Hypothalamus (tissue), 51 donors: ENCODE measurements at places on chromosomes 6 and 20.

DNA sequence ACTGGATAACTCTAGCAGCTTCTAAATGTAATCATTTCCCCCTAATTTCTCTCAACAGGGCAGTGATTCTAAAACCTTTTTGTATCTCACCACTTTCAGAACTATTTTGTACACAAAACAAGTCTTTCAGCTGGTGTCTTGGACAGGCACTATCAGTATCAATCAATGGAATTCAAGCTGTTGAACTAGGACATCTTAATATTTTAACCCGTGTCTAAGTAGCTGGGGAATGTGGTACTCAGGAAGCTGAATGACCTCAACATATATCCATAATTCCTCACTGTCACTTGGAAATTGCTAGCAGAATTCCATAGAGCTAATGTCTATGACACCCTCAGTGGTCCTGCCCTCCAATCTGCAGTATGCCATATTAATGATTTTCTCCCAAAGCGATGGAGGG lies 24.5 kb downstream of the ADAT2 start:
- DNase-seq, result no peak

DNA sequence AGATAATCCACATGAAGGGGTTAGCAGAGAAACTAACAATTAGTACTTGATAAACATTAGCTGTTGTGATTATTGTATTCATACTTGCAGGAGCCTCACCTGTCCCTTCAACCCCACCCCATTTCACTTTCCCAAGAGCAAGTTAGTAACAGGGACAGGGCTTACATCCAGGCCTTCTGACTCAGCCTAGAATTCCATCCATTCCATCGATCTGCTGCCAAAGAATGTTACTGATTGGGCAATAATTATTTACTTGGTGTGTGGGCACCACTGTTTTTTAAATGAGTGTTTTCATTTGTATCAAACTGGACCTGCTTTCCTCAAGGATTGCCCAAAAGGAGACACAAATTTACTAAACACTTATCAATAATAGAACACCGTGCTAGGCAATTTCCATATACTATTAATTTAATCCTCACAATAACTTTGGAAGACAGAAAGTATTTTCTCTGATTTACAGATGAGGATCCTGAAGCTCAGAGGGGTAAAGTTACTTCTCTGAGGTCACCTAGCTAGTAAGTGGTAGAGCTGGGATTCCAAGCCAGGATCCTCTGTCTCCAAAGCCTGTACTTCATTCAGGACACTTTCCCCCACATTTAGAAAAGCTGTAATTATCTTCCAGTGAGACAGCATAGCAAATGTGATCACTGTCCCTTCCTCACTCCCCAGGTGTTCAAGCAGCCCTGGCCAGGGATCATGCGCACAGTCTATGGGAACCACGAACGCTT lies 32.8 kb downstream of the GSS start:
- DNase-seq, result no peak

- DNase-seq, result no peak
These were observed 8.5 kb upstream of the PDYN start for GRCh38 chr20:2002365-2002764.

DNA sequence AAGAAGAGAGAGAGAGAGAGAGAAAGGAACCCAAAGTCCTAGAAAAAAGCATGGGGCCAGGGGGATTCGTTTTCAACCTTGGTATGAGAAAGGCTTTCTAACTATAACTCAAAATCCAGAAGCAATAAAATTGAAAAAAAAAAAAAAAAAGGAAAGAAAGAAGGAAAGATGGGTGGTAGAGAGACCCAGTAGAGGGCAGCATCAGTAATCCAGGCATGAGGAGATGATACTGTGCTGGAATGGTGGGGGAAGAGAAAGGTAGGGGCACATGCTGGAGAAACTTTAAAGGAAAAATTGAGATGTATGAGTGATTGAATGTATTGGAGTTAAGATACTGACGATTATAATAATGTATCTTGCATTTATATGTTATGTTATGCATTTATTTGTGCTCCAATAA lies 1040.7 kb upstream of the FLRT3 start:
- DNase-seq, result no peak

DNA sequence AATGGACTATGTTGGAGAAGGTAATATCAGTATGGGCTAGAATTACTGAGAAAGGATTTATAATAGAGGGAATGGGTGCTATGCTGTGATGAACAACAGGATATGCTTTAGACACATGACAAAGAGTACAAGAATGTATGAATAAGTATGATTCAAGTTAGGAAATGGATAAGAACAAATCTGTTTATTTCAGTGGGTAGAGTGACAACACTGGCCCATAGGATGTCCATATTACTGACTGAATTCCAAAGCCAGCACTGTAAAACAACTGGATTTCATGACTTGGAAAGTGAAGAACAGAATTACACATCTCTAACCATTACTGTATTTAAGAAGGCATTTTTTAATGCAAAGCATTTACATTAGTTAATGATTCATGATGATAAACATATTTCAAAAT lies 35.9 kb downstream of the EPM2A start:
- no peak for DNase-seq

GRCh38 chr6:119044255-119044654 lies 34.2 kb downstream of the FAM184A start:
- no peak for DNase-seq

- DNase-seq, result no peak
These were observed 40.3 kb upstream of the ZFAND3 start for GRCh38 chr6:37779111-37779800.

GRCh38 chr6:102398788-102399390 lies 1005.4 kb downstream of the GRIK2 start:
- DNase-seq, result no peak

DNA sequence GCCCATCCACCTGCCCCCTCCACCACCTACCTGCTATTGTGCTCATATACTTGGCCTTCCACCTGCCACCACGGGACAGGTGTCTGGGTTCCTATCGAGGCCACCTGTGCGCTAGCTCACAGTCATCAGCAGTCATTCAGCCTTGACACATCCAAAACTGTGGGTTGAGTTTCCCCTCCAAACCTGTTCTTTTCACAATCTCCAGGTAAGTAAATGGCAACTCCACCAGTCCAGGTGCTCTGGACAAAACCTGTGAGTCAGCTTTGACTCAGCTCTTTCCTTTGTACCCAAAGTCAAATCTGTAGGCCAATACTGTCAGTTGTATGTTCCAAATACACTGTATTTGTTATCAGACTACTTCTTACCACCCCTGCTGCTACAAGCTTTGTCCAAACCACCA lies 52.6 kb downstream of the SPTLC3 start:
- DNase-seq, result no peak

GRCh38 chr20:56289652-56290051 lies 41.1 kb downstream of the MC3R start:
- no peak for DNase-seq

GRCh38 chr20:825710-826421 lies 7.6 kb upstream of the FAM110A start:
- no peak for DNase-seq

DNA sequence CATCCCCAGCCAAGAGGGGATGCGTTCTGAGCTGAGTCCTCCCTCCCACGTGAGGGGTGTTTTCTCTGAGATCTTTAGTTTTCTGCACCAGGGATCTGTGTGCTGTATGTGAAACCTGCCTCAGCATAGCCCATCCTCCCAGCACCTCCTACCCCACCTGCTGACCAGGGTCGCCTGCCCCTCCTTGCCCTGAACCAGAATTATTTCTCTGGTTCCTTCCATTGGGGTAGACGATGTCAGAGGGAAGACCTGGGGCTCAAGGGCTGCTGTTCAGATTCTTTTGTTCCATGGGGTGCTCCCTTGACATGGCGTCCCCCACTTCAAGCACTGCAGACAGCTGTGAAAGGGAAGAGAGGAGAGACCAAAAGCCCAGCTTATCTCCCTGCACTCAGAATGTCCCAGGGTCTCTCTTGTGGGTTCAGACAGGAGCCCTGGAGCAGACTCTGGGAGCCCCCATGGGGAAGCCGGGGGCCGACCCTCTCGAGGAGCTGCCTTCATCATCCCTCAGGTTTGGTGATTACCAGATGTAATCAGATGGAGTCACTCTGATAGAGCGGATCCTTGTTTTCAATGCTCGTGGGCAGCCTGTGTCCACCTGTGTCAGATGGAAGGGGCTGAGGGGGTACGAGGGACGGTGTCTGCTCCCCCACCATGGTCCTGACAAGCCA lies 74.3 kb downstream of the ERMARD start:
- no peak for DNase-seq

- no peak for DNase-seq
These were observed 61.5 kb downstream of the OGFRL1 start for GRCh38 chr6:71349976-71350615.

GRCh38 chr6:32973144-32974015 lies 5.0 kb downstream of the BRD2 start:
- DNase-seq, result no peak

- DNase-seq, result no peak
These were observed 254.7 kb downstream of the NFATC2 start for GRCh38 chr20:51287628-51288413.
